Renal cortex interstitium (tissue), 15 donors: ENCODE measurements at places on chromosomes 2 and 18. TPM values are rescaled to one million over a fixed set of nuclear protein-coding genes. Genes with fewer than 3 reads are reported as not detected.

- no peak for DNase-seq
Observed at GRCh38 chr2:232463701-232464543, 8.0 kb downstream of the ALPI start.

DNA sequence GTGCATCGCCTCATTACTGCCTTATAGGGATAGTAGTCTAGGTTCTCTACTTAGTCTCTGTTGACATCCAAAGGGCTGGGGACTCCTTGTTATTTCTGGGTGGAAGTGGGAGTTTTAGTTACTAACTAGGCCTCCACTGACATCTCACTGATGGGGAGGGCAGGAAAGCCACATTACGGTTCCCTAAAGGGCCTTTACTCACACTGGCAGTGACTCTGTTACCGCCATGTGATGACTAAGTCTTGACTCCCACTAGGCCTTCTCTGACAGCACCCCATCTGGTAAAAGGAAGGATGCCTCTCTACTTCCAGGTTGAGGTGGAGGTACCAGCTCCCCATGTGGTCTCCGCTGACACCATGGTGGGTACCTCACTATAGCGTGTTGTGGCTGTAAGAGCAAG lies 14.0 kb upstream of the BCL2L11 start:
- no peak for DNase-seq

- no peak for DNase-seq
Observed at GRCh38 chr2:31127931-31128330, 10.3 kb downstream of the GALNT14 start.

DNA sequence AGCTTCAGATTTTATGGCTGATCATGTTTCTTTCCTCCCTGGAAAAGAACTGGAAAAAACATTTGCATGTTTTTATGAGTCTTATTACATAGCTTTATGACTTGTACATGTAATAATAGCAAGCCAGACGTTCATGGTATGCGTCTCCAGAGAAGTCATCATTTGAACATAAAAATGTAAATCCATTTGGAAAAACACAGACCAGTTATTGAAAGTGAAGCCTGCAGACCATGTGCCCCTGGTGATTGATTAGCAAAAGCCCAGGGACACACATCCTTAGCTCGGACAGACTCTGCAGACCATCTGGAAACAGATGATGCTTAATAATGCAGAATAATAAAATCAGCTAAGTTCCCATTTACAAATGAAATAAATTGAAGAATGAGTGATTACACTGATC lies 283.1 kb downstream of the TDRD15 start:
- no peak for DNase-seq

GRCh38 chr18:1965541-1965940 lies 605.8 kb downstream of the METTL4 start:
- DNase-seq: no peak

- no peak for DNase-seq
Observed at GRCh38 chr2:230714136-230714480, 1.5 kb downstream of the CAB39 start.

DNA sequence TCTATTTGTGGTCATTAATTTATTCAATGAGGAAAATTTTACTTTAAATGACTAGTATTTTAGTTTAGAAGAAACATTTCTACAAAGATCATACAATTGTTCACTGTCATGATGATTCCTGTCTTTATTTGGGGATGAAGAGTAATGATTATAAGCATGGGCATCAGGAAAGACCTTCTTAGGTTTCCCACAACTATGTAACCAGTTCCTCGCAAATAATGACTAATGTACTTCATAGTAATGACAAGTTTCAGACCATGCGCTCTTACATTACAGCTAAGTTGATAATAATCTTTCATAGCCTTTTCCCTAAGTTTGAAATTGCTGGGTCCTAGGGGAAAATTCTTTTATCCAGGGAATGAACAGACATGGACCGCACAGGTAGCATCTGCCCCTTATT lies 90.5 kb downstream of the MYO5B start:
- DNase-seq: no peak

DNA sequence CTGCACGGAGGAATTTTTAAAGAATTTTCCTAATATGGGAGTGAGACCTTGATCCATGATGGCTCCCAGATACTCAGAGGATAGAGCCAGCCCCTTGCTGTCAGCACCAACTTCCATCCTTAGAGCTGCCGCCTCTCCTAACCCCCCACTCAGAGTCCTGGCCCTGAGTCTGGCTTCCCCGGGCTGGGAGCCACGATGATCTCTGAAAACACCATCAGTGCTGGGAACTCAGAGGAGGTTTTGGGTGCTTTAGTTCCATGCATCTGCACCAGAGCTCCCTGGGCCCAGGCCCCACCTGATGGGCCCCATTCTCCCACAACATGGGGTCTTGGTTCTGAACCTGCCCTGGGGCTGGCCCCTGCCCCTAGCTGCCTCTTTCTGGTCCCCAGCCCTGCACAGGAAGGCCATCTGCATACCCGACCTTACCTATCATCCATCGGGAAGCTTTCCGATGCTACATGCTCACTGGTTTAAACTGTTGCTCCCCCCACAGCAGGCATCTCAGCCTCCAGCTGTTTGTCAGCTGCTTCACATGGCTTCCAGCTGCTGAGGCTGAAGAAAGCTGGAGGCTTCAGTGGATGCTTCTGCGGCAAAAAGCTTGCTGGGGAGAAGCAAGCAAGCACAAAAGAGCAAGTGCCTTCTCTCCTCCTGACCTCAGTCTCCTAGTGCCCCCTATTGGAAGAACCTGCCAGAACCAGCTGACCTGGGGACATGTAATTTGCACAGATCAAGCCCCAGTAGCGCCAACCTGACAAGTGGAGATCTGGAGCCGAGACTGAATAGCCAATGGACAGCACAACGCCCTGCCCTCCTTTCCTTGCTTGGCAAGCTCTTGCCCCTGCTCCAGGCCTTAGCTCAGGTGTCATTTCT lies 24.2 kb upstream of the RHOB start:
- DNase-seq: no peak

- DNase-seq: no peak
Observed at GRCh38 chr2:181419129-181419855, 37.9 kb upstream of the ITGA4 start.

DNA sequence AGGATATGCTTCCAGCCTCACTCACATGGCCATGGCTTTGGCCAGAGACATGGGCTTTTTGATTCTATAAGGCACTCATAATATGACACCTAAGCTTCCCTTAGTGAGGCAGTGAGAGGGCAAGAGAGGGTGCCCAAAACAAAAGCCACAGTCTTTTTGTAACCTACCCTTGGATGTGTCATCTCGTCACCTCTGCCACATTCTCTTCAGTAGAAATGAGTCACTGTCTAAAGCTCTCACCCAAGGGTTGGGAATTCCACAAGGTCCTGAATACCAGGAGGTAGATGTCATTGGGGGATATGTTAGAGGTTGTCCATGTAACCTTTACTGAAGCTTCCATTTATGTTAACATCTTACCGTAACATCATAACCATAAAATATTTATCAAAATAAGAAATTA lies 108.4 kb downstream of the ALMS1 start:
- DNase-seq: no peak

GRCh38 chr2:1701556-1702185 lies 42.6 kb downstream of the PXDN start:
- DNase-seq: no peak

DNA sequence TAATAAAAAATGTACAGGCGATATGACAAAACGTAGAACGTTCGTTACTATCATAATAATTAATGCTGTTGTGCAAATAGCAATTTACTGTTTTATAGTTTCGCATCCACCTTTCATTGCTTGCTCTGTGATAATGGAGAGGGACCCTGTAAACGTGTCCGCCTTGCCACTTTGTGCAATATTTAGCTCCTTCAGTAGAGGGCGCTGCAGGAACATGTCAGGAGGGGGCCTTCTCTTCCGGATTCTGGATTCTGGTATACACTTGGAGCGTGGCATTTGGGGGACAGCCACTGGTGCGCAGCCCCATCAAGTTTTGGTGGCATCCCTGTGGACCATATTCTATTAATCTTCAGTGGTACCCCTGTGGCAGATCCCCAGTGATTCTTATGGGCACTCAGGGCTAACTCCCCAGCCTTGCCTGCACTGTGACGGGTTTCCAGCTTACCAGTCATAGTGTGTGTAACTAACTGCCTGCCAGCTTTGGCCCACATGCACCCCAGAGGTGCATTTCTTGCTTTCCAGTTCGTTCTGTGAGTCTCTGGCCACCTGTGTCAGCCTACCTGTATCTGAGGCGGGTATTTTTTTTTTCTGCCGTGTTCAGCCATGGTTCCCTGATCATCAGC lies 140.3 kb downstream of the CYRIA start:
- DNase-seq: no peak

GRCh38 chr2:28095622-28096021 lies 205.1 kb downstream of the BABAM2 start:
- no peak for DNase-seq

DNA sequence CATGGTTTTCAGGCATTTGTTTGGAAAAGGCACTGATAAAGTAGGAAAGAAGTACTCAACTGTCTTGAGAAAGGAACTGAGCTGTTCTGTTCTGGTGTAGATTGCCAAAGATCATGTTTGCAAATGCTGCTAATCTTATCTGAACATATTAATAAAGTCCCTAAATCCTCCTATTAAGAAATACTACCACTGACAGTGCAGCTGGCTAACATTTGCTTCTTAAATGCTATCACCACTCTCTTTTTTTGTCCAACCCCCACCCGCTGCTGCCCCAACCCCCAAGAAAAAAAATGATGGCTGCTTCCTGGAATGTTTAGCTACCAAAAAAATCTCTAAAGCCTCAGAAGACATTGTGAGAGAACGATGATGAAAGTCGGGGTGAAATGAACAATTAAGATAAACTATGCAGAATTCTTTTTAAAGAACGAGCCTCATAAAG lies 130.7 kb downstream of the CCBE1 start:
- peak; percentile 81 for DNase-seq

DNA sequence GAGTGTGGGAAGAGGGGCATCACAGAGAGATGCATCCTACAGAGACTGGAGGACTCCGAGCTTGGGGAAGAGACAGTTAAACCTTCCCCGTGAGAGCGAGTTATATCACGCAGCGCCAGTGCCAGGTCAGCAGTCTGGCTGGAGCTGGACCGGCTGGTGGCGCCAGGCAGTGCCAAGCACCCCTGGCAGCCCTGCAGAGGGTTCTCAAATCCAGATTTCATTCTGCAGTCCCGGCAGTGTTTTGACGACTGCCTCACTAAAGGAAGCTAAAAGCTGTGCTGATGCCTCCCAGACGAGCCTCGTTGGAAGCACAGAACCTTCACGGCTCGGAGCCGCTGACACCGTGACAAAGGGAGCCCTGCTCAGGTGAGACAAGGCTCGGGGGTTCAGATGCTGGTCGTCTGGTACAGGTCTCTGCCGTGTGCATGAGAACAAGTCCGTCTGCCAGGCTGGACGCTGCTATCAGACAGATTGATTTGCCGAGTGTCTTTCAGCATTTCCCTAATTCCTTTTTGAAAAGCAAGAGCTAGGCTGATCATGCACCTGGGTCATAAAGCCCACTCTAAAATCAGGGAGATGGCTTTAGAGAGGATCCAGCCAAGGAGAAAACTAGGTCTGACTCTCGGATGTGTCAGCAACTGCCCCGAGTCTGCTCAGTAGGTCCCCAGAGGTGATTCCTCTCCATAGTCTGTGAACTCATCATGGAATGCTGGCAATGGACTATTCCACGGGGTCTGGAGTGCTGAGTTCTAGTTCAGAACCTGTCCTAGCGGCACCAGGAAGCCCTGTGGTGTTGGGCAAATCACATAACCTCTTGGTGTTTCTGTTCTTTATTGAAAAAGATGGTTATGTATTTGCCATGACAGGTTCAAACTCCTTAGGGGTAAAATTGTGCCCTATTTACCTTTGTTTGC lies 240.6 kb downstream of the SOX11 start:
- no peak for DNase-seq

- no peak for DNase-seq
Observed at GRCh38 chr2:42136782-42137124, 32.4 kb upstream of the EML4 start.

Gene SAG
- polyA plus RNA-seq: 0.32 TPM

Gene ABCG5
- polyA plus RNA-seq: 0.55 TPM

Gene G6PC2
- polyA plus RNA-seq: 0.05 TPM

Gene TEKT4
- polyA plus RNA-seq: not detected

Gene RAB17
- 22.9 TPM for polyA plus RNA-seq

Gene MYOM1
- 10.2 TPM for polyA plus RNA-seq

Gene DPYSL5
- 4.4 TPM for polyA plus RNA-seq

Gene SULT1C3
- polyA plus RNA-seq: not detected

Gene CCDC85A
- polyA plus RNA-seq: 1.9 TPM

Gene AGXT
- 0.15 TPM for polyA plus RNA-seq

Gene PLCL1
- 20.8 TPM for polyA plus RNA-seq

Gene PLGLB1
- 20.2 TPM for polyA plus RNA-seq

Gene KCNS3
- 5.4 TPM for polyA plus RNA-seq

Gene FOXI3
- 0.17 TPM for polyA plus RNA-seq

Gene SP100
- 22.3 TPM for polyA plus RNA-seq
